ENCODE measurements at places on chromosomes 5 and 9.
A peak's percentile ranks its signal among the peaks of the same experiment; 100 is the strongest.

GRCh38 chr5:27706832-27707231 lies 668.4 kb upstream of the CDH9 start:
- no peak for DNase-seq

DNA sequence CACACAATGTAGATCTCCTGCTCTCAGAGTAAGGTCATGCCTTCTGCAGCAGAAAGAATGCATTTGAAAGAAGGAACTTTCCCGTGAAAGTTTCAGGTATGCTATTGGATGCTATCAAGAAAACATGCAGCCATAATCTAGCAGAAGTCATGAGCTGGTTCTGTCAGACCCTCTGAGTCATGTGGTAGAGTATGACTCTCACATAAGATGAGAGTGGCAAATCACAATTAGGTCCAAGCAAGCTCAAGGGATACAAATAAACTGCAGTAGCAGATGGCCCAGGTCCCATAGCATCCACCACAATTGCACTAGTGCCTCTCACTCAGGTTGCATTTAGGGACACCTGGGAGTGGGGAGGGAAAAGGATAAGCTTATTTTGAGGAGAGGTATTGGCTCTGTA lies 292.8 kb downstream of the ASTN2 start:
- no peak for DNase-seq

GRCh38 chr5:38681029-38681706 lies 124.7 kb upstream of the LIFR start:
- DNase-seq, result no peak

GRCh38 chr9:2872931-2873323 lies 29.0 kb upstream of the PUM3 start:
- DNase-seq, result no peak

GRCh38 chr5:68464424-68464823 lies 248.9 kb downstream of the PIK3R1 start:
- DNase-seq, result no peak

GRCh38 chr9:132883349-132884294 lies 4.9 kb downstream of the SPACA9 start:
- no peak for DNase-seq

- no peak for DNase-seq
Observed at GRCh38 chr5:78243639-78244038, 50.9 kb downstream of the AP3B1 start.

GRCh38 chr9:8457816-8458215 lies 658.2 kb upstream of the DMAC1 start:
- DNase-seq, result no peak

- DNase-seq, result peak; percentile 49
Observed at GRCh38 chr5:150295172-150295634, 5.6 kb upstream of the CAMK2A start.

DNA sequence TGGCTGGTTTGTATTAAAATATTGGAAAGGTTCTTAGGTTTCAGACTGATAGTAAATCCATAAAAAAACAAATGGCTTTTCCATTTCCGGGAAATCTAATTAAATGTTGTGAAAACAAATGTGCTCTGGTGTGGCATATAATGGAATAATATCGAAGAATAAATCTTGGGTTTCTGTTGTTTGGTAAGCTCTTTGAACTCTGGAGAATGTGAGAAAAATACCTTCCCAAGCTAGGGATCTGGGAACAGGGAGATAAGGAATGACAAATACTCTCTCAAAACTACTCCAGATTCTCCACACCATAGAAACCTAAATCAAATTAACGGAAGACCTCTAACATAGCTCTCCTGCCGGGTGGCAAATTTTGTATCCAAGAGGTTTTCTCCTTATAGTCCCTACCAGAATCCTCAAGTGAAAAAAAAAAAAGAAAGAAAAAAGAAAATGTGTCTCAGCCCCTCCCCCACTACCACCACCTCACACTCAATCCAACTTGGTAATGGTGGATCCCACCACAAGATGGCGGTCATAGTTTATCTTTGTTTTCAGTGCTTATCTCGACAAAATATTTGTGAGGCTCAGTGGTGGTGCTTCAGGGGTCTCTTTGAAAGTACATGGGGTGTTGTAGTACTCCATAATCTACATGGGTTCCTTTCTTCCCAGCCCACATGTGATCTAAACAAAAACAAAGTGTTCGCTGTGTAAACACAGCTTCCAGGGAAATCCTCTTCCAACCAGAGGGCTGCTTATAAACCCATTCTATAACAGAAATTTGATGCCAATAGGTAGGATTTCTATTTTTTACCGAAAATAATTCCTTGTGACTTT lies 54.5 kb upstream of the FST start:
- no peak for DNase-seq

- no peak for DNase-seq
Observed at GRCh38 chr5:151097820-151098767, 17.3 kb upstream of the TNIP1 start.

GRCh38 chr9:97615439-97616072 lies 17.6 kb downstream of the TSTD2 start:
- DNase-seq, result no peak

GRCh38 chr5:33182986-33183385 lies 257.8 kb upstream of the TARS1 start:
- no peak for DNase-seq

DNA sequence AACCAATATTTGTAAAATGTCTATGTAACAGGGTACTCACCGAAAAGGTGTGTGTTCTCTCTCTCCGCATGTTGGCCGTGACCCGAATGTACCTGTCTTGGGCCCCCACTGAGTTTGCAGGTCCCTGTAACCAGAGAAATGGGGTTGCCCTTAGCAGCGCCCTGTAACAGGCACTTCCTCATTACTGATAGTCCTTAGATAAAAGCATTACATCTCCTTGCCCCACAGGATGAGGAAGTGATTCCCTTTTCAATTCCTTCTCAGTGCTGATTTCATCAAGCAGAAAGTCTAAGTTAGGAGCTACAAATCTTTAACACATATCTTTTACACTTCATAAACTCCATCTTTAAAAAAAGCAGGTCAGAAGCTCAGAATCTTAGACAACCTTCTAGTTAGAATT lies 15.2 kb upstream of the HMHB1 start:
- DNase-seq, result no peak

GRCh38 chr5:32574540-32575175 lies 10.7 kb upstream of the SUB1 start:
- no peak for DNase-seq

GRCh38 chr5:87752362-87752761 lies 339.6 kb upstream of the CCNH start:
- DNase-seq, result no peak

- no peak for DNase-seq
Observed at GRCh38 chr5:101520417-101520816, 617.3 kb upstream of the ST8SIA4 start.

- no peak for DNase-seq
Observed at GRCh38 chr5:154620411-154620810, 134.8 kb upstream of the LARP1 start.

- DNase-seq, result no peak
Observed at GRCh38 chr5:78630047-78630446, 18.5 kb downstream of the LHFPL2 start.

- DNase-seq, result no peak
Observed at GRCh38 chr5:35061211-35061770, 13.5 kb upstream of the AGXT2 start.

DNA sequence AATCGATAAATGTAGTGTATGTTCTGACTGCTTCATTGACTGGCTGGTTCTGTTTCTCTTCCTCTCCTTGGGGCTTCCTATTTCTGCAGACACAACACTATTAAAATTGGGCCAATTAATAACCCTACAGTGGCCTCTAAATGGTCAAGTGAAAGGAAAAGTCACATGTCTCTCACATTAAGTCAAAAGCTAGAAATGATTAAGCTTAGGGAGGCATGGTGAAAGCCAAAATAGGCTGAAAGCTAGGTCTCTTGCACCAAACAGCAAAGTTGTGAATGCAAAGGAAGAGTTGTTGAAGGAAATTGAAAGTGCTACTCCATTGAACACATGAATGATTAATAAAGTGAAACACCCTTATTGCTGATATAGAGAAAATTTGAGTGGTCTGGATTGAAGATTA lies 58.2 kb downstream of the CCNH start:
- DNase-seq, result no peak

GRCh38 chr9:108869092-108869725 lies 7.1 kb downstream of the ACTL7A start:
- no peak for DNase-seq

DNA sequence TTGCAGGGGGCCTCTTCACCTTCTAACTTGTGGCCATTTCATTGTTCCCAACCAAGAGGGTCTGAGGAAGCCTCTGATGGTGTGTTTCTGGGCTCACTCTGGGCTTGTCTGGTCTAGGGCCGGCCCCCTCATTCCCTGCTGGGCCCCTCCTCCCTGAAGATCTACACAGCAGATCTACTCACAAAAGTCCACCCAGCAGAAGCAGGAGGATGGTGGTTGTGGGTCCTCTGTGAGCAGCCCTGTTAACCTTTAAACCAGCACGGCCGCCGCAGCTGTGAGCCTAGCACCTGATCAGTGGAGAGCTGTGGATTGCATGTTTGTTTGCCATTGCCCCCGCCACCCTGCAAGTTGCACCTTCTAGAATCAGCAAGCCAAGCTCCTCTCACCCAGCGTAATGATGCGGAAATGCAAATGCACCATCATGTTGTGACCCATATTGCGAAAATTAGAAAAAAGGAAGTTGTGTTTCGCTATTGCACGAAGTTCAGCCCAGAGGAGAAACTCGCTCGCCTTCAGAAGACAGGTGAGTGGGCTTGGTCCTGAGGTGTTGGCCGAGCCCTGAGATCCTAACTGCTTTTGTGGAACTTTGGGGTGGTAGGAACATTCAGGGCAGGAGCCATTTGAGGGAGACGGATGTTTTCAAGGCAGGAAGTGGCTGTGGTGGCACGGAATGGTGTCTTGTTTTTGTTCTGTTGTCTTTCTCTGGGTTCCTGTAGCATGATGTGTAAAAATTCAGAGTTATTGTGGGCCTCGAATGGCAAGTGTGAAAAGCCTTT lies 16.7 kb downstream of the FGD3 start:
- DNase-seq, result no peak

- no peak for DNase-seq
Observed at GRCh38 chr9:92911511-92912475, 34.0 kb upstream of the ZNF484 start.

DNA sequence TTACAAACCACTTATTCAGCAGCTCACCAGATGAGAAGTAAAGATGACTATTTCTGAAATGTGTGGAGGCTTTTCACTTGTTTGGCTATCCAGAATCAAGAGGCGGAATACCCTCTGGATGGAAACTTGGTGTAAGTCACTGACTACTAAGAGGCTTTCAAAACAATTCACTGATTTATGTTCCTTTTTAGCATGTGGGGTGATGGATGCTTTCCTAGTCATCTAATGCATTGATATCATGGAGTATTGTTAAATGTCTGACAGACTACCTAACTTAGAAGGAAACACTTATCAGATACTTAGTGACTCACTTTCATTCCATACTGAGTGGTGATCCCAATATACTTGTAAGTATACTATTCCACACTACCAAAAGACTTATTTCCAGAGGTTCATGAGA lies 141.4 kb downstream of the PLK2 start:
- DNase-seq, result no peak

DNA sequence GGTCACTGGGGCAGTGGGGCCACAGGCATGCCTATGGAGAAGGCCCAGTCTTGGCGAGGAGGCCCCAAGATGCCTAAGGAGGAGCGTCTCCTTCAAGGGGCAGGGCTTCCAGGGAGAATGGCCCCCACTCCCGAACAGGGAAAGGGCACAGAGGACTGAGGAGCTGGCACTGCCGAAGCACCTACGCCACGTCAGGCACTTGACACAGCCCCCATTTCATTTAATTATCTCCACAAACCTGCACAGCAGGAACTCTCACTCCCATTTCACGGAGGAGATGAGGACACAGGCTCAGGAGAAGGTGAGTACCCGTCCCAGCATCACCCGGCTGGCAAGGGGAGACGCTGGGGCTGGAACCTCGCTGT lies 26.0 kb downstream of the EGR1 start:
- no peak for DNase-seq

DNA sequence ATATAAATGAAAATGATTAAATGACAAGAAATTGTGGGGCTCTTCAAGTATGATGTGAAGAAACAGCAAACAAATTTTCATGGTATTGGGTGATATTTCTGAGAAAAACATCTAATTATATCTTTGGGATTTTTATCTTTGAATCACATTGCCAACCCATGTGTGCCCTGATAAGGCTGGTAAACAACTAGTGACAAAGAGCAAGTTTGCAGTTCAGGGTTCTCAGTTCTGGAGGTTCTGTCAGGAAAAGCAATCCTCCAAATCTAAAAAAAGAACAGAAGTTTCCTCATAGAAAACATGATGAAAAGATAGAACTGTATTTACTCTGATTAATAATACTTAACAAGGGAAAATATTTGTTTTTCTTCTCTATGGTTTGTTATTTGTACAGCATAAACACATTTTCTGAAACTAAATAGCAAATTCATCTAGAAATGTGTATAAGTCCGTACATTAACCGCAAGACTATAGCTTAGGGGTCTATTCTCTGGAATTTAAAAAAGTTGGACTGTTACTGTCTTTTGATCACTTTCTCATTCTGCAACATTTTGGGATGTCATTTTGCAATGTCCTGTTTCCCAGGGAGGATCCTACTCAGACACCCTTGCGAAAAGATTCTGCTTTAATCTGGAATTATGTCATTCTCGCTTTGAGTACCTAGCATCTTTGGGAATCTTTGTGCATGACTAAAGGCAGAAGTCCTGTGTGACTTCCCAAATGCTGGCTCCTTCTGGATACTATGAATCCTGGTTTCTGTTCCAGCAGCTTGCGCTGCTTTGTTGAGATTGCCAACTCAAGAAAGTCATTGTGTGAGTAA lies 308.5 kb downstream of the ADGRV1 start:
- DNase-seq, result no peak

GRCh38 chr5:65718576-65719310 lies 3.2 kb downstream of the SGTB start:
- DNase-seq, result no peak

GRCh38 chr5:138716456-138716924 lies 36.7 kb upstream of the CTNNA1 start:
- no peak for DNase-seq
